NCI-H460 (cell line): ENCODE measurements at places on chromosomes 5 and 9.

- DNase-seq: no peak
These were observed 13.0 kb upstream of the SUSD3 start for GRCh38 chr9:93045521-93045920.

- no peak for DNase-seq
These were observed 98.3 kb downstream of the BASP1 start for GRCh38 chr5:17315710-17316221.

DNA sequence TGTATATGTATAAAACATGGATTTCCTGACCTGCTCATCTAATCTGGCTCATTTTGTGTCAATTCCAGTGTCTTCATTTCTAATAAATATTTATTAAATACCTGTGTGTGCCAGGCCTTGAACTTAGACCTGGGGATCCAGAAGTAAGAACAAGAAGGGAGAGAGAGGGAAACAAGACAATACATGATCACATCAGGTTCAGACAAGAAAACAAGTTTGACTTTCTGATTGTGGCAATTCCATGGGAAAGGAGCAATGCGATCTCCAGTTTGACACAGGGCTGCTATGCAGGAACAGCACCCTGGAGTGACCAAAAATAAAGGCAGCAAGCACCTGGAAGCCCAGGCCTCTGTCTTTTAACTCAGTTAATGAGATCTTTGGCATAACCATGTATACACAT is 198.1 kb upstream of the ACTBL2 start:
- DNase-seq: no peak

GRCh38 chr9:7960320-7961050 is 160.9 kb upstream of the DMAC1 start:
- DNase-seq: no peak

DNA sequence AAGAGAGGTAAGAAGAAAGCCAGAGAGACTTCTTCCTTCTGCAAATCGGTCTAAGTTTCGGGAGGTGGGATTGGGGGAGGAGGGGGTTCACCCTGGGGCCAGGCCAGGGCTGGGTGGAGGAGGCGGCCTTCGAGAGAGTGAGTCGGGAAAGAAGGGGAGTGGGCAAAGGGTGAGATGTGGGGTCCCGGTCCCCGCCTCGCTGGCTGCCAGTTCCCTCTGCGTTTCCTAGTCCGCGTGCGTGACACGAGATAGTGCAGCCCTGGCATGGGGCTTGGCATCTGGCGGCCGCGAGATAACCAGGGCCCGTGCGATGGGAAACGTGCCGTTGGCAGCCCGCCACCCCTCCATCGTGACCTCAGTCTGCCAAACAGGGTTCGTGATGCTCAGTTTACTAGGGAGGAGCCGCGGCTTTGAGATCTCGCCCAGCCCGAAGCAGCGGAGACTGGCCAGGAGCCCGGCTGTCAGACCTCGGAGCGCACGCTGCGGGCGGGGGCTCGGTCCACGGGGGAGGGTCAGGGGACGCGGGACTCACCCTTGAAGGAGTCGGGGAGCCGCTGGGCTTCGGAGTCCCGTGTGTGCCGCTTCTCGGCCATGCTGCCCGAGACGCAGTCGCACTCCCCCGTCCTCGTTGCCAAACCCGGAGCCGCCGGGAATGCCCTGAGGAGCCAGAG is at the start of gene STOM:
TSS of gene STOM (minus strand) at position 656 of the 671 bp plus-strand sequence. CDS start at position 593, 63 bp downstream.
- DNase-seq: peak; percentile 35

GRCh38 chr5:113242481-113243348 is 192.1 kb downstream of the TSSK1B start:
- DNase-seq: no peak

GRCh38 chr5:16271851-16272250 is 92.3 kb upstream of the MARCHF11 start:
- DNase-seq: no peak

GRCh38 chr9:13487936-13488335 is 208.4 kb upstream of the MPDZ start:
- DNase-seq: no peak

DNA sequence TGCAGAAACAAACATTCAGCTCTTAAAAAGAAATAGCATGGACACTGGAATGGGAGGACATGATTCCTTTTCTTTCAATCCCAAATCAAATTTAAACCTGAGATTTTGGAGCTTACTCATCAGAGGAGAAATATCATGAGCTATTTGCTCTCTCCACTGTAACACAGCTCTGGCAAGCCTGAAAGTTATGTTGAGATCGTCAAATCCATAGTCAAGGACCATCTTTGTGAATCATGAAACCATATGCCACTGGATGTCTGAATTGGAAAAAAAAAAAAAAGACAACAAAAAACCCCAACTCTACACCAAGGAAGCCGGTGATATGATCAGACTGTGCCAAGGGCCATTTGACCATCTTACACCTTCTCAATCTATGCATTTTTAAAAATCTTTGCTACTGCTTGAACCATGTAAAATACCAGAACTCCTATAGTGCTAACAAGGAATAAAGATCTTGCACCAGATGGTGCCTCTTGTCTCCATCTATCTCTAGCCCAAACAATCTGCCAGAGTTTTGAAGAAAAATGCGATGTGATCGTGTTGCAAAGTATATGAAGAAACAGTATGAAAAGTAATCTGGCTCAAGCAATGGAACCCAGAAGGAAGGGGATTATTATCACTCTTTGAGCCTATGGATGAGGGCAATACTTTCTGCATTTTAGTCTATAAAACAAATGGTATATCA is 138.1 kb upstream of the MEF2C start:
- no peak for DNase-seq

- no peak for DNase-seq
These were observed 880 bp upstream of the UBAC1 start for GRCh38 chr9:135961811-135962695.

GRCh38 chr9:84447305-84447704 is 106.7 kb upstream of the SLC28A3 start:
- no peak for DNase-seq

DNA sequence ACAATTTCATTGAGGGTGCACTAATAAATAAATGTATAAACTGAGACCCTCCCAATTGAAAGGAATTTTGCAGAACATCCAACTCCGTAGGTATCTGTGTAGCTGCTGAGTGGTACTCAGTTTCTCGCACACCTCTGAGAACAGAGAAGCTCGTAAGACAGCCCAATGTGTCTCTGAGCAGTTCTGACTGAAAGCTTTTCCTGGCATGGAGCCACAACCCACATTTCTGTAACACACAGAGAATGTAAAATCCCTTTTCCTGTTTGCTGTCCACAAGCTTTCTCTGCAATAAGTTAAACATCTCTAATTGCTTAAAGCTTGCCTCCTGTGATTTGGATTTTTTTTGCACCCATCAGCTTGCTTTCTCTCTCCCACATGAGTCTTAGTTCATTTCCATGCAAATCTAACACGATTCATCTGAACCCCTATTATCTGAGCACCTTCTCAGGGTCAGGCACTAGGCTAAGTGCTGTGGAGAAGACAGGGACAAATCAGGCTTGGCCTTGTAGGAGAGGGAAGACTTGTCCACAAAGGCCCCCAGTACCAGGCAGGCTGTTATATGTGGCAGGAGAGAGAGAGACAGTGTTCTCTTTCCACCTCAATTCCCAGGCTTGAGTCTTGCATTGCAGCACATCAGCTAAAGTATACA is 44.2 kb upstream of the COL15A1 start:
- no peak for DNase-seq

- no peak for DNase-seq
These were observed 7.1 kb downstream of the GTF3C5 start for GRCh38 chr9:133037775-133038515.

GRCh38 chr5:167877924-167878323 is 413.5 kb upstream of the WWC1 start:
- DNase-seq: no peak

DNA sequence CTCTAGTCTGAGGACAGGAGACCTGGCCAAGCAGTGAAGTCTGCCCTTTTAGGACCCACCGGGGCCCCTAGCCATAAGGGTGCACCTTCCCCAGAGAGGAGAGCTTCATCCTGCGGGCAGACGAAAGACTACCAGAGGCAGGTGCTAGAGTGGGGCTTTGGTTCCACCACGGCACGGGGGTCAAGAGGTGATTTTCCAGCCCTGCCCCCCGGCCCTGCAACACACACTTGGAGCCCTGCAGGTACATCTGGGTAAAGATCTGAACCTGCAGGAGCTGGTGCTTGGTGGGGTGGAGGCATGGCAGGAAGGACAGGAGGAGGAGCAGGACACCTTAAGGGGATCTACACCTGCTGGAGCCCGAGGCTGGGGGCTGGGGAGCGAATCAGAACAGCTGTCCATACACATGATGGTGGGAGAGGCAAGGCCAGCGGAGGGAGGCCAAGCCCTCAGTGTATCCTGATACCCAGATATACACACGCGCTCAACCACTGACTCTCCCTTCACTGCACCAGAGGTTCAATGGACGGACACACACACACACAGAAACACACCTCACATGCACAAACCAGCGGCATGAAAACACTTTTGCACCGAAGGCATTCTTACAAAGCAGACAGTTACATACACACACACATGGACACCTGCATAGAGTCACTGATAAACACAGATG is 98.4 kb upstream of the MVB12B start:
- no peak for DNase-seq

DNA sequence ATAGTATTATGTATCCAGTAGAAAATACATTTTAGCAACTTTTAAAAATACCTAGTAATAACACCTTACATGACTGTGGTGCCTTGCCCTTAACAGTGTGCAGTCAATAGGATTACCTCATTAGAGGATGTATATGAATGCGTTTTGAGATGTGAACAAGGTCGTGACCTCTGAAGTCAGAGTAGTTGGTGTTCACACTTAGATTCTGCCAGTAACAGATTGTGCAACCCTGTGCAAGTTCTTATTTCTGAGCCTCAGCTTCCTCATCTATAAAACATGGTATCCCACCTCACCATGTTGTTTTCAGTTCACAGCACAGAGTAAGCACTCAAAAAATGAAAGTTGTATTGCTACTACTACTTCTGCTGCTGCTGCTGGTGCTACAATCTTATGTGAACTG is 347.3 kb downstream of the KDM4C start:
- no peak for DNase-seq

DNA sequence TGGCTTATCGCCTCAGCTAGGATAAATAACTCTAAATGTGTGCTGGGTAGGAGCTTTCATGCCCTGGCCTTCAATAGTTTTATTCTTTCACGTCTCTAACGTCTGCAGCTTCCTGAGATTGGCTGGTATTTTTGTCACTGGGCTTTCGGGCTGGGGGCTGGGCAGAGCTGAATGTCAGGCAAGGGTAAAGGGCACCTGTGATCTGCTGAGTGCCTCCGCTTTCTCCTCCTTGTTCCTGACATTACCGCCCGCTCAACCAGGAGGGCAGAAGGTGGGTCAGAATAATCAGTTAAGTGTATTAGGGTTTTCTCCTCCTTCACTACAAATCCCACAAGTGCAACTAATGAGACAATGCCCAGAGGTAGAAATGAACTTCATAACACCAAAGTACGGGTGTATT is 216.6 kb downstream of the TSSK1B start:
- no peak for DNase-seq

DNA sequence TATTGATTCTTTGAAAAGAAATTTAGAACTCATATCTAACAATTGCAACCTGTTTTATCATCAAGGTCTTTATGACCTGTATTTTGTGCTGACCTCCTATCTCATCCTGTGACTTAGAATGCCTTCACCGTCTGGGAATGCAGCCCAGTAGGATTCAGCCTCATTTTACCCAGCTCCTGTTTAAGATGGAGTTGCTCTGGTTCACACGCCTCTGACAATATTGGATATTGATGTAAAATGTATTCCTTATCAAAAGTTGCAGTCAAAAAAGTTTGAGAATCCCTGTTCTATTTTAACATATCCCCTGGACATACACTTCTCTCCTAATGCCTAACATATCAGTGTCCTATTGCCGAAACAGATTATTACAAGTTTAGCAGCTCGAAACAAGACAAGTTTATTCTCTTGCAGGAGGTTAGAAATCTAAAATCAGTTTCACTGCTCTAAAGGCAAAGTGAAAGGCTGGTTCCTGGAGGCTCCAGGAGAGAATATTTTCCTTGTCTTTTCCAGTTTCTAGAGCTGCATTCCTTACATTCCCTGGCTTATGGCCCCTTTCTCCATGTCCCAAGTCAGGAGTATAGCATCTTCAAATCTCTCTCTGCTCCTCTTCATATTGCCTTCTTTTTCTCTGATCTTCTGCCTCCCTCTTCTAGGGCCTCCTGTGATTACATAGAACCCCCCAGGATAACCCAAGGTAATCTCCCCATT is 31.5 kb upstream of the LVRN start:
- no peak for DNase-seq

DNA sequence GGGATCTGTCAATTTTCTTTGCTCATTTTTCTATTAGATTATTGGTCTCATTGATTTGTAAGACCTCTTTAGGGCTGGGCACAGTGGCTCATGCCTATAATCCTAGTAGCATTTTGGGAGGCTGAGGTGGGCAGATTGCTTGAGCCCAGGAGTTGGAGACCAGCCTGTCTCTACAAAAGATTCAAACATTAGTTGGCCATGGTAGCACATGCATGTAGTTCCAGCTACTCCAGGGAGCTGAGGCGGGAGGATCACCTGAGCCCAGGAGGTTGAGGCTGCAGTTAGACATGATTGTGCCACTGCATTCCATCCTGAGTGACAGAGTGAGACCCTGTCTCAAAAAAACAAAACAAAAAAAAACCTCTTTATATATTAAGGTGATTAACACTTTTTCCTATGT is 6.4 kb upstream of the SHROOM1 start:
- DNase-seq: no peak

DNA sequence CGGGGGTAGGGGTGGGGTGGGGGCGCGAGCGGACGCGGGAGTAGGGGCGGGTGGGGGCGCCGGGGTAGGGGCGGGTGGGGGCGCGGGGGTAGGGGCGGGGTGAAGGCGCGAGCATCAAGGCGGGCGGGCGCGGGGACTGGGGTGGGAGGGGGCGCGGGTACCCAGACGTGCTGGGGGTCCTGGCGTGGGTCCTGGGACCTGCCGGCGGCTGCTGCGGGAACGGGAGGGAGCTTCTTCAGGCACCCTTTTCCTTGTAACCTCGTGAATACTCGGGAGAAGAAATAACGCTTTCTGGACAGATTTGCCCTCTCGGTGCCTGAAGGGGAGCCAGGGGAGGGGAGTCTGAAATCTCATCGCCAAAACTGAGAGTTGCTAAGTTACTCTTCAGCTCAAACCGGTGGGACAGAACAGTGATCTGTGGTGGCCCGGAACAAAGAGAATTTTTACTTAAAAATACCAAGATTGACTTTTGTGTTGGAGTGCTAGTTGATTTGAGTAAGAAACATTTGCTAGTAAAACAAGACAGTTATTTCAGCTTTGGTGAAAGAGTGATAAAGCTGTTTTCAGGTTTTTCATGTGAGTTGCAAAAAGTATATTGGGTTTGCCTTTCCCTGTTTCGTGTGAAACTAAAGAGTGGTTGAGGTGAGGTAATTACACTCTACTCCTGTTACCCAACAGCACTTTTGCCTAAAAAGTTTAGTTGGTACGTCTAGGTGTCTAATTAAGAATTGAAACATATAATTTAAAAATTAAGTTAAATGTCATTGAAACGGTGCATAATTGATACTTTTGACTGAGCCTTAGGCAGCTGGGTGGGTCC is 643 bp downstream of the PLEKHG4B start:
- no peak for DNase-seq

- DNase-seq: no peak
These were observed 223.0 kb downstream of the IRX1 start for GRCh38 chr5:3818624-3819023.
